ENCODE measurements at places on chromosomes 3 and 15.
A peak's percentile ranks its signal among the peaks of the same experiment; 100 is the strongest.

DNA sequence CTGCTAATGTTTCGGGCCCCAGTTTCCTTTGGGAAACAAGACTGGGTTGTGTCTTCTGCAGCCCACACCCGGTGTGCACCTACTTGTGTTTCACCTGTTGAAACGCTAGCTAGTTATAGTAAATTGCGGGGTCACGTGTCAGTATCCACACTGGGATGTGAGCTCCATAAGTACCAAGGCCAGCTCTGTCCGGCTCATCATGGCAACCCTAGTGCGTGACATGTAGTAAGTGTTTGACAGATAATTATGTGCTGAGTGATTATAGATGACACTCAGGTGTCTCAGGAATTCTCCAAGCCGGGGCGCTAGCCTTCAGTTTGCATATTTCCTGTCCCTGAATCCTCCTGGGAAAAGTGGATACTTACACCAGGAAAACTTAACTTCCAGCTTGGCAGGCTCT lies 12.8 kb downstream of the APOD start:
- no peak for DNase-seq

DNA sequence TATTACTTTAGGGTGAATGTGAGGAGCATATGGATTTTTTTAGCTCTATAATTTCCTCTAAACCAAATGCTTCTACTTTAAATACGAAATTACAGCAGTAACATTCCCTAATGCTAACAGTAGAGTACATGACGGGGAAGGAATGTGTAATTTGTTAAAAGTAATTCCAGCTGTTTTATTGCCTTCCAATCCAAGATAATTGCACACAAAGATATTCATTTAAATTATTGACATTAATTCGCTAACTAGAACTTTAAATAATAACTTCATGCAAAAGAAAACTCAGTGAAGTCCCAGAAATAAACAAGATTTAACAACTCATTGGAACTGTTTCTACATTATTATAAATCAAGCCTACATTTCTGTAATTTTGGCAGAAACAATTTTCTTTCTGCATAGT lies 261.4 kb upstream of the CFAP20DC start:
- DNase-seq: no peak

DNA sequence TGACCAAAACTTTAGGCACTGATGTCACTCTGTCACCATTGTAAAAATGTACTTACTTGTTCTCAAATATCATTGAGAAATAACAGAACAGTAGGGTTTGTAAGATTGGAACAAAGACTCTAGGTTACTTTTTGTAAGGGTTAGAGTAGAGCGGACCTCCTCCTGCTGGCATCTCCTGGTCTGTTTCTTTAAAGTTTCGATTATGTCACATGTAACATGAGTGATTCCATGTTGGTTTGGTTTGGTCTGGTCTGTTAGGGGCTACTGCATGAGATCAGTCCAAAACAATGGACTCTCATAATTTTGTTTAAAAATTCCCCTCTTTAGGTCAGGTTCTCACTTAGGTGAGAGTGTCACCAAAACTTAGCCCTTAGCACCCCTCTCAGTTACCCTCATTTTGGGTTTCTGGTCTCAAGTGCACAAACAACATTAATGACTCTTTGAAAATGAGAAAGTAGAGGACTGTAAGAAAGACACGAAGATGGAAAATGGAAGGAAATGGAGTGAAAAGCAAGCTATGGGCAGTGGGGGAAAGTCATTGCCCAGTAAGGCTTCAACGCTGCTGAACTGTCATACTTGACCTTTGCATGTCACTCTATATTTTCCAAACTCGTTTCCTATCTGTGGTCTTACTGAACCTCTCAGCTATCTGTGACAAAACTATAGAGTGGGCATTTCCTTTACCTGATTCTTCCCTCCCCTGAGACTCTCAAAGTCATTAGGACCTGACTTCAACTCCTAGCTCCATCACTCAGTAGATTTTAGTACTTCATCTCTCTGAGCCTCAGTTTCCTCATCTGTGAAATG lies 52.7 kb downstream of the LDHAL6B start:
- no peak for DNase-seq

DNA sequence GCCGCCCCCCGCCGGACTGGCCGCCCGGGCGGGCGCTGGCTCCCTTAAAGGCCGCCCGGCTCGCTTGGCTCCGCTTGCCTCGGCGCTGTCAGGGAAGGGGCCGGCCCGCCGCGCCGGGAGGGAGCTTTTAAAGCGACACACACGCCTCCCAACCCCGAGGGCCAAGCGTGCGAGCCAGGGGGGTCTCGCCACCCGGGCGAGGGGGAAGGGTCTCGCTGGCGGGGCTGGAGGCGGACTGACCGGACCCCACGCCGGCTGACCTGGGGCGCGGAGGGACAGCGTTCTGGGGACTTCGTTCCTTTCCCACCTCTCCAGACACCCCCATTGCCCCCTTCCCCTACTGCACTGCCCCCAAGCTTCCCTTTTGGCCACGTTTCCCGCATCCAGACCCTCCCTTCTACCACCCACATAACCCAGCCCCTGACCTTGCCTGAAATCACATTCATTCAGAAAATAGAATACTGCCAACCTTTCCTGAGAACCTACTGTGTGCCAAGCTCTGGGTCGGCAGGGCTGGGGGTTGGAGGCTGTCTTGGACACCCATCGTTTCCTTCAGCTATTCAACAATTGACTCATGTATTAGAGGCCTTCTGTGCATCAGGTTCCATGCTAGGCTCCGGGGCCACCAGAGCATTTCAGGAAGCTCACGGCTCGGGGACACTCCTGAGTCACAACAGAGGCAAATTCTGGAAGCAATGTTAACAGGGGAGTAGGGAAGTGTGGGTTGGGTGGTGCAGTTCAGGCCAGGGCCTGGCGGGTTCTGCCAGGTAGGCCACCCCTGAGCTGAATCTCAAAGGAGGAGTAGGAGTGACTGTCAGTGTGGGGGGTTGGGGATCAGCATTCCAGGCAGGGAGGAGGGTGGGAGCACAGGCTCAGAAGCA lies at the start of gene INSYN1:
Gene INSYN1, minus strand, starts transcription at position 102 of the 881 bp plus-strand sequence. CDS start 2,221 bp downstream, outside the sequence.
- no peak for DNase-seq

- no peak for DNase-seq
Measured at GRCh38 chr3:16332904-16333426, 68.0 kb downstream of the OXNAD1 start.

GRCh38 chr3:14391033-14391432 lies 11.4 kb upstream of the SLC6A6 start:
- DNase-seq: no peak

GRCh38 chr3:183211352-183211751 lies 41.7 kb upstream of the B3GNT5 start:
- DNase-seq: no peak

DNA sequence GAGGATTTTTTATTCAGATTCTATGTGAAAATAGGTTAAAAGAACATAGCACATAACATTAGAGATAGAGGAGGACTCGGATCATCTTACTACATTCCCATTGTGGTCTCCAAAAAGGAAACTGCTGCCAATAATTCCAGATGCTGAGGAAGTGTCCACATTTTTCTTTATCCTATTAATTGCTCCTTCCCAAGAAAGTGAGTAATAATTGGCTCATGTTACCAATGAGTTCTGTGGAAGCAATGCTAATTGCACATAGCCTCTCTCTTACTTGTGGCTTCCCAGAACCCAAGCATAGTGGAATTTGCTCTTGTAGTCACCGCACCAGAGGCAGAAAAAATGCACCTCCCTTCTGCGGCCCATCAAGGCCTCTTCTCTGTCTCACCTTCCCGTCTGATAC lies 208.4 kb downstream of the PLOD2 start:
- DNase-seq: peak; percentile 88

GRCh38 chr3:66490214-66490613 lies 10.6 kb downstream of the LRIG1 start:
- DNase-seq: no peak

GRCh38 chr3:149886957-149887356 lies 73.9 kb downstream of the RNF13 start:
- DNase-seq: no peak

DNA sequence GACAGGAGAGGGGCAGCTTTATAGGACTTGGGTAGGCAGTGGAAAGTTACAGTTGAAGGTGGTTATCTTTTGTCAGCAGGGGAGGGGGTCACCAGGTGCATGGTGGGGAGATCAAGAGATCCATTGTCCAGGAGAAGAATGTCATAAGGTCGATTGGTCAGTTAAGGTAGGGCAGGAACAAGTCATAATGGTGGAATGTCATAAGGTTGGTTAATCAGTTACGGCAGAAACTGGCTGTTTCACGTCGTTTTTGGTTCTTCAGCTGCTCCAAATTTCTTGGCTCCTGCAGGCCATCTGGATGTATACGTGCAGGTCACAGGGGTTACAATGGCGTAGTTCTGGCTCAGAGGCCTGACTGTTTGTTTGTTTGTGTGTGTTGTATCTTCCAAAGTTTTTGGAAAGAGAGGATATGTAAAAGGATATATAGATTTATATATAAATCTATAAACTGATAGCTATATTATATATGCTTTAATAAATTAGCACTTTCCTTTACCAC lies 565.1 kb downstream of the ZNF385D start:
- no peak for DNase-seq

DNA sequence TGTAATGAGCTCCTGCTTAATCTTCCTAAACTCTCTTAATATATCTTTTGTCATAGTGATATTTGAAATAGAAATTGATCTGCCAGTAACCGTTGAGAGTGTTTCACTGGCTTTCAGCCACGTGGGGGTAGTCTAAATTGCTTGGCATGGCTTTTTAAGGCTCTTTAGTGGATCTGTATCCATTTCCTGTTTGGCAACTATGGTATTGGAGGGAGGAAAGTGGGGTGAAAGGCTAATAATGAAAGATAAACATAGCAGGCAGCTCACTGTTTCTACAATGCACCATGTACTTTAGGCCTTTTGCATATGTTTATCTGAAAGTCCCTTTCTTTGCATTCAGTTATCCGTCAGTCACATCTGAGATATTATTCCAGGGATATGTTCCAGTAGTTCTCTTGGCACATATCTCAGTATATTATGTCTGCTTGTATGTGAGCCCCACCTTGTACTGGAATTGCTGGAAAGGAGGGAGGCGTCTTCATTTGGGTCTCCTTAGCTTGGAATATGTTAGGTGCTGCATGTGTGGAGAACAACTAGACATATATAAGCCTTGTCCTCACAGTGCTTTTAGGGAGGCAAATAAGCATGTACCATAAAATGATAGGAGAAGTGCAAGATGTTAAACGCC lies 10.8 kb downstream of the TOPAZ1 start:
- DNase-seq: no peak

GRCh38 chr3:189368384-189368783 lies 196.6 kb downstream of the TPRG1 start:
- DNase-seq: no peak

DNA sequence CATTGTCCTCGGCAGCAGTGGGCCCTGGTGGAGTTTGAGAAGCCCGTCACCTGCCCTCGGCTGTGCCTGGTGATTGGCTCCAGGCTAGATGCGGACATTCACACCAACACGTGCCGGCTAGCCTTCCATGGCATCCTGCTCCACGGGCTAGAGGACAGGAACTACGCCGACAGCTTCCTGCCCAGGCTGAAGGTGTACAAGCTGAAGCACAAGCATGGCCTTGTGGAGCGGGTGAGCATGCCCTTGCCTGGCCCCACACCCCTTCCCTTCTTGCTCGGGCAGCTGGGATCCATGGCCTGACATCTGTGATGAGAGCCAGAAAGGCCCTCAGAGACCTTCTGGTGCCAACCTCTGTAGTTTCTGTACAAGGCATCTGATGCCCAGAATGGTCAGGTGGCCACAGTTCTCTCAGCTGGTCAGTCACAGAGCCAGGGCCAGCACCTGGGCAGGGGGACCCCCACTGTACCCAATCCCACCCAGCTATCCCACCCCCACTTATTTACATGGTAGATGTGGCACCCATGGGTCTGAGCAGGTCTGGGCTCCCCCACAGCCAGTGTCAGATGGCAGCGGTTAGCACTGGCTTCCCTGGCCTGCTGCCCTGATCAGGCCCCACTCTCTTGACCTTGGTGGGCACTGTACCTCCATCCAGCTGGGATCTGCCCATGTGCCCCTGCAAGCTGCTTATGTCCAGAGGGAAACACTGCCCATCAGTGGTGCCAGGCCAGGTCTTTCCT lies 124.9 kb downstream of the DNAJB8 start:
- no peak for DNase-seq

- no peak for DNase-seq
Measured at GRCh38 chr15:44130778-44131177, 64.3 kb downstream of the FRMD5 start.

DNA sequence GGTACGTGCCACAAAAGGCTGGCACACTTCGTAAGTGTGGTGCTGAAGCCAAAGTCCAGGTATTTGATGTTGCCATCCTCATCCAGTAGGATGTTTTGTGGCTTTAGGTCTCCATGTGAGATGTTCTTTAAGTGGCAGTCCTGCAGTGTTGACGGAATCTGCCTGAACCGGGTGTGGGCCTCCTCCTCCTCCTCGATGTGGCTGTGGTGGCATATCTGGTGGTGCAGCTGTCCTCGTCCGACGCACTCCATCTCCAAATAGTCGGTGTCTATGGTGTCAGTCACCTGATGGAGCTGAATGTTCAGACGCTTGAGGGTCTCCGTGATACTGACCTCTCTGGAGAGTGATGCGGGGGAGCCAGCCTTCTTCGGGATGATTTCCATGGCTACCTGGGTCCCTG lies 30.5 kb upstream of the ACAD9 start:
- DNase-seq: no peak

- no peak for DNase-seq
Measured at GRCh38 chr15:31172606-31173005, 71.1 kb upstream of the TRPM1 start.

DNA sequence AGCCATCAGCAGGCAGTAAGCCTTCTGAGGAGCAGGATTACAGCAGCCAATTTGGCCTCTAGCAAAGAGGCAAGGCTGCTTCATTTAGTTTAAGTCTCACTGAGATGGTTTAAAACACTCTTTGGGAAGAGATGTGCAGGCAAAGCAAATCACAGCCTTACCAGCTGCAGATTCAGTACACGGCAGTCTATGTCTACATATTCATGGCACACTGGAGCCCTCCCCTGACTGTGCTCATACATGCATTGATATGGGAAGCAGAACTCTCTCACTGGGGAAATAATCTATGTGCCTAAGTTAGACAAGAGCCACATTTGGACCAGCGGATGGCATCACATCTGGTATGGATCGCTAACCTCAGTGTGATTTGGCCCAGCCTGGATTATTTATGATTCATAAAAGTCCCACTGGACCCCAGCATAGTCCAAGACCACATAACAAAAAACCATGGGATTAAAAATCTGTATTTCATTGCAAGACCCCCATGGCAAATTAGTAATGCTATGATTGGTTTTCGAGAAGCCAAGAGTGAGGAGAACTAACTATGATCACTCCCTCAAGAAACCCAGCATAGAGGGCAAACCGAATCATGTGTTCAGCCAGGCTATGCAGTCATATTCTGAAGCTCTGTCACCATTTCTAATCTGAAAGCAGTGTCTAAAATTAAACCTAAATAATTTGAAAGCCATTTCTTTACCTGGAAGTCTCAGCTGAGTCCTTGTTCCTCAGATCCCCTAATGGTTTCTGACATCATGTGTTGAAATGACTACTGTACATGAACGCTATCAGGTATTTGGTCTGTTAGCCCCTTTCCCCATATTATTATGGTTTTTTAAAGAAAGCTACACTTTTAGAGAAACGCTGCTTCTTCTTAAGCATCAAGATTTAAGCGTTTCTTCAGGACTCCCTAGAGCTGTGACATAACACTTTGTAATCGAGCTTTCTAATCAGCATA lies 1.2 kb downstream of the PRICKLE2 start:
- no peak for DNase-seq

- no peak for DNase-seq
Measured at GRCh38 chr3:61015859-61016258, 235.4 kb downstream of the FHIT start.

GRCh38 chr3:105933871-105934270 lies 65.1 kb upstream of the CBLB start:
- DNase-seq: no peak

- no peak for DNase-seq
Measured at GRCh38 chr15:52559575-52559974, 9.3 kb downstream of the ARPP19 start.
